ENCODE measurements at places on chromosomes 7 and 10.

DNA sequence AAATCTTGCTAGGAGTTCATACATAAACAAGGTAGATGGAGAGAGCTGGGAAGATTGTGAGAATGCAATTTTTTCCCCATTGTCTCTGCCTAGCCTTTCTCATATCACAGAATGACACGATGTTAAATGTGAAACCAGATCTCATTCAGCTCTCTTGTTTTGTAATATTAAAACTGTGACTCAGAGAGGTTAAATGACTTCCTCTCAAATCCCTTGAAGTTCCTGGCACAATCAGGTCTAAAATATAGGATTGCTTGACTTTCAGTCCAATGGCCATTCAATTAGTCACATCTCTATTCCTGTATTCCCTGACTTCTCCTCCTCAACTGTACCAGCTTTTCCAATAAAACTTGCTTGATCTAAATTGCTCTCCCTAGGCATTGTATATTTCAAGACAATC lies 3.1 kb downstream of the ANKRD22 start:
- DNase-seq: no peak

DNA sequence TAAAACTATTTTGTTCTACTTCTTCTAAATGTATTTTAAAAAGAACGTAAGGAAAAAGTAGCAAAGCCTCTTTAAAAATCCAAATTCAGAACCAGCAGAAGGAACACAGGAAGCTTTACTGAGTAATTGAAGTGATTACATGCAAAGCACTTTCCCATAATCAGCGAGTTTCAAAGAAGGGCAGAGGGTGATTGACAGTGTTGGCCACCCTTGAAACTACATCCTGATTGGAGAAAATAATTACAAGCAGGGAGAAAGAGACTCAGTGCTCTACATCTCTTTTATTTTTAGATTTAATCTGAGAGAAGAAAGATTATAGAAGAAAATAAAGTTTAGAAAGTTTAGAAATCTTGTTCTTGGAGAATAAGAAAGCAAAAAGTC lies 20.3 kb upstream of the HGF start:
- DNase-seq: no peak

- DNase-seq: no peak
These were observed 87.2 kb downstream of the MICALL2 start for GRCh38 chr7:1372063-1372462.

GRCh38 chr7:79245623-79246249 lies 207.7 kb downstream of the MAGI2 start:
- DNase-seq: no peak

DNA sequence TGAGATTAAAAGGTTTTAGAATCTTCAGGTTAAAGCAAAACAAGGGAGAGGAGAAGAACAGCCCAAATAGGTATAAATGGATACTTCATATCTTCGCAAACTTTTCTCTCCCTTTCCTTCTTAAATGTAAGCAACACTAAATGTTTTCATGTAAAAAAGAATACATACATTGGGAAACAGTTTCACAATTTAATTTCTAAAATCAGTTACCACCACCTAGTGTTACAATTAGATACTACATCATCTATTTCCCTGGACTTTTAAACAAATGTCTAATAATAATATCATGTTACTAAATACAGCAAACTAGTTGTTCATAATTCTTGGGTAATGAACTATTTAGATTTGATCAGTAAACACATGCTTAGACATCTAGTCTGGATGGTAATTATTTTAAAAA lies 35.8 kb downstream of the MINDY3 start:
- DNase-seq: no peak

DNA sequence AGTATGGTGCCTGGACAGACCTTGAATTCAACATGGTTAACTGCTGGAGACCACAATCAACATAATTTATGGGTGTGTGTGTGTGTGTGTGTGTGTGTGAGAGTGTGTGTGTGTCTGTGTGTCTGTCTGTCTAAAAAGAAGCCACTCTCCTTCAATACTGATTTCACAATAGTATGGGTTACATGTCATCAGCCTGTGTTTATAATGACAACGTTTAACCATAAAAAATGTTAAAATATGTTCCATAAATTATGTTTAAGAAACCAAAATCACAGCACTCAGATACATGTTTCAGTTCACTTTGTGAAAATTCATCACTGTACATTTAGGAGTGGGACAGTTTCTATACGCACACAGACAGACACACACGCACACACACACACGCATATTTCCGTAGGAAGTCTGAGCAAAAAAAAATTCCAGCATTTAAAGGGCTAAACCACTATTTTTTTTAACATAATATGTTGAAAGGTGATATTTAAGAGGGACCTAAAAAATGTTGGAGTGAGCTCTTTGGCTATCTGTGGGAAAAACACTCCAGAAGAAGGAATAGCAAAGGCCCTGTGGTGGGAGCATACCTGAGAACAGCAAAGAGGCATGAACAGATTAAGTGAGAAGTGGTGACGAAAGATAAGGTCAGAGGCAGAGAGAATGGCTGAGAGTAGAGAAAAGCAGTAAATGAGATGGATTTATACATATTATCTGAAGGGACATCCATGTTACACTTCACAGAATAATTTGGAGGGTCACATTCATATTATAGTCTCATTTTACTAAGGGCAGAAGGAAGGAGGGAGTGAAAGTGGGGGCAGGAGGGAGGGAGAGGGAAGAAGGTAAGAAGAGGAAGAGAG lies 10.9 kb downstream of the PDZD8 start:
- no peak for DNase-seq

- no peak for DNase-seq
These were observed 5.8 kb upstream of the C1QL3 start for GRCh38 chr10:16527452-16527851.
